ENCODE measurements at places on chromosomes 16 and 17.

DNA sequence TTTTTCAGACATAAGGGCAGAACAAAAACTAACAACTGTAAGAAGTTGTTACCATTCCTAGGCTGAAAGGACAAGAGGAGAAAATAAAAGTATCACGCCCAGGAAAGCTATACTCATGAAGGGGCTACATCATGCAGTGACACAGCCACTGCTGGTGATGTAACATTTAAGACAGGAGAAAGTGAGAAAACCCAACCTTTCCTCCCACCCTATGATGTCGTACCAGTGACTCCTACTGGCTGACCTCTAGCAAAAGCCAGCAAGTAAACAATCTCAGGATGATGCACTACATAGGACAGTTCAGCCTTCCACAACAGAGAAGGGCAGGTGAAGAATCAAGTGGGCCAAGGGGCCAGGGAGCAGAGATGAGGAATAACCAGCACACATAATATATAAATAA, 14.0 kb upstream of the OR1E2 start:
- peak; percentile 63 for DNase-seq

DNA sequence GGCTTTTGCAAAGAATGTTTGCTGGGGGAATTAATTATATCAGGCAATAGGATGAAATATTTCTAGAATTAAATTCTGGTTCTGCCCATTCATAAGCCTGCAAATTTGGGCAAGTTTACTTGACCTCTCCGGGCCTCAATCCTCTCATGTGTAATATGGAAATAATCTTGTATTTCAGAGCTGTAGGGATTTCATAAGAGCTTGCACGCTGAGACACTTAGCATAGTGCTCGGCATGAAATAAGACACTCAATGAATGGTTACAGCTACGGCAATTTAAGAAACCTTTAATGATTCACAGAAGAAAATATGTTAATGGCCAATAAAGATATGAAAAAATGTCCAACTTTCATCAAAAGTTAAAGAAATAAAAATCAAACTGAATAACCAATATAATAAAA, 40.6 kb upstream of the PITPNM3 start:
- no peak for DNase-seq

DNA sequence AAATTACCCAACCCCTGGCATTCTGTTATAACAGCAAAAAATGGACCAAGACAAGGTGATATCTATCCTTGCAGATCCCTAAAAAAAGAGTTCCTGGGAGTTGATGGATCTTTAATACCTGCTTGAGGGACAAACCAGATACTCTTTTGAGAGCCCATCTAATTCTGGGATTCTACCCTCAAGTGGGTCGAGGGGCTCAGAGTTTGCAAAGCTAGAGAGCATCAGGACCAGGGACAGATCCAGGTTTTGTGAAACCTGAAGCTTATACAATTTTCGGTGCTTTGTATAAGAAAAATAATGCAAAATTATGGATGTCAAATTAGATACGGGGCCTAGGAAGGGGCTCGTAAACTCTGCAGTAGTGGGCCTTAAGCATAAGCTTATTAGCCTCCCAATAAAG, 130.5 kb upstream of the CRHR1 start:
- no peak for DNase-seq

- peak; percentile 42 for DNase-seq
Measured at GRCh38 chr17:57956291-57957119, 1.3 kb upstream of the CUEDC1 start.

GRCh38 chr17:16040710-16041251, 41.2 kb downstream of the TTC19 start:
- DNase-seq, result no peak

- DNase-seq, result no peak
Measured at GRCh38 chr17:2295575-2295974, 8.0 kb downstream of the SMG6 start.

GRCh38 chr17:30570596-30571265, 93.5 kb downstream of the GOSR1 start:
- DNase-seq, result peak; percentile 12

GRCh38 chr16:15667091-15667742, 17.2 kb downstream of the NDE1 start:
- no peak for DNase-seq

DNA sequence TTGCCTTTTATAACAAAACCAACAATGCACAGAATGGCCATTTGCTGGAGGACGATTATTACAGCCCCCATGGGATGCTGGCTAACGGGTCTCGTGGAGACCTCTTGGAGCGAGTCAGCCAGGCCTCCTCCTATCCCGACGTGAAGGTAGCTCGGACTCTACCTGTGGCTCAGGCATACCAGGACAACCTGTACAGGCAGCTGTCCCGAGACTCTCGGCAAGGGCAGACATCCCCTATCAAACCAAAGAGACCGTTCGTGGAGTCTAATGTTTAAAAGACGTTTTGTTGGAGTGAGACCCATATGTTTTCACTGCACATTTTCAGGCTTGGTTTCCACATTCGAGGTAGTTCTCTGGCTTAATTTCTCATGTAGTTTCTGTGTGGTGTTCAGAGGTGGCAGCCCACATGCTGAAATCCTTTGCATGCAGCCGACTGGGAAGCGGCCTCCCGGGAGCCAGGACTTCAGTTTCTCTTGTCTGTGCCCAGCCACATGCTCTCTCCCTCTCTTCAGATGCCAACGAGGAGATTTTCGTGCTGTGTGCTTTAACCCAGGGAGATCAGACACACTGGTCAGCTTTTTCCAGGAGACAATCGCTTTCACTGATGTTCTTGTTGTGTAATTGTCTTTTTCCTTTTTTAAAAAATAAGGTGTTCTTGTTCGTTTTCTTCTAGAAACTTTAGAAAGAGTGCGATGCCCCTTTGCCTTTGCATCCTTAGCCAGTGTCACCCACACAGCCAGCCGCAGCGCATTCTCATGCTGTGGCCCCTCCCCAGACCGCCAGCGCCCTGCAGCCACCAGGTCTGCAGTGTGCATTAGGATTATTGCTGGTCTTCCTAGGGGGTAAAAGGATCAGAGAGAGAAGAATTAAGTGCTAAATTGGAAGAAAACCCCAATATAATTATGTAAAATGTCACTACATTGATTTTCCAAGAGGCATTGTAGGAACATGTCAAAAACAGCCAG, 24.1 kb downstream of the CYB561 start:
- DNase-seq, result no peak

- no peak for DNase-seq
Measured at GRCh38 chr16:24511174-24511573, 28.2 kb upstream of the RBBP6 start.

GRCh38 chr17:10785295-10785694, 18.6 kb downstream of the TMEM238L start:
- DNase-seq, result no peak

DNA sequence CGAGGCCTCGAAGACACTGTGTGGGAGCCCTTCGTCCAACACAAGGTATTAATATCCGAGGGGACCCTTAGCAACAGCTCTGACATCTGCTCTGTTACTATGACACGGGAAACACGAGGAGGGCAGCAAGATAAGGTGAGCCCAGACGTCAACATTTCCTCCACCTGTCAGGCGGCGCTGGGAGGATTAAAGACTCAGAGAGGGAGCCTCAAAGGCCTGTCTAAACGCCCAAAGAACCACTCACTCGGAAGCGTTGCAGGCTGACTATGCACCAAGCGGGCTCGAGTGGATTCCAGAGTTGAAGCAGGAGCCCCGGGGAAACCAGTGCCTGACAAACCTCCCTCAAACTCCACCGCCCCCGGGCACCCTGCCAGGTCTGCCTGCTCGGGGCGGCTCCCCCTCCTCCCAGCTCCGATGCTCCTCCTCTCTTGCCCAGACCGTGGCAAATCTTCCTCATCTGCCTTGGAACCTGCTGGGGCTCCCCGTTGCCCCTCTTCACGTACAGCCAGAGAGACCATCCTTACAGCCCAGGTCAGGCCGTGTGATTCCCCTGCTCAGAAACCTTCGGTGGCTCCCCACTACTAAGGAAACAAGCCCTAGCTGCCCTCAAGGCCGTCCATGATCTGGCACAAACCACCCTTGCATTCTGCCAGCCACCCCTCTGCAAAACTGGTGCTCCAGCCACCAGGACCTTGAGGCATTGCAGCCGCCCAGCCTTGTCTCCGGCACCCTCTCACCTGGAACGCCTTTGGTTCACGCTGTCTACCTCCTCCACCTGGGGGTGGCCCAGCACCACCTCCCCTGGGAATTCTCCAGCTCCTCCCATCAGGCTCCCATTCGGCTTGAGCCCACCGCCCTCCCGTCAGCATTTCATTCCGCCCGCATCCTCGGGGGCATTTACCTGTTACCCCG, 16.2 kb downstream of the RPH3AL start:
- DNase-seq, result peak; percentile 1

- no peak for DNase-seq
Measured at GRCh38 chr17:41215681-41216080, 10.8 kb upstream of the KRTAP9-2 start.

DNA sequence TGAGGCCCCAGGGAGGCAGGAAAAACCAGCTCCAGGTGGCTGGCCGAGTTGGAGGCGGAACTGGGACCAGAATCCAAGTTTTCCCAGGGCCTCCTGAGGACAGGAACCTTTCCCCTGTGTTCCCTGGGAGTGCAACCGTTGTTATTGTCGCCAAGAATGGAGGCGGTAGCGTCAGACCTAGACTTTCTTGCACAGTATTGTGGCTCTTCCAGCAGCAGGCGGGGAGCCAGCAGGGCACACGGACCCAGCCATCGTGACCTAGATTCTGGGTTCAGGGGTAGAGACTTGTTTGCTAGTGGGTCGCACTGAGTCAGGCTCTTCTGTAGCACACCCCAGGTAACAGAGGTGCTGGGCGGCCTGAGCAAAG, 667 bp upstream of the KIF19 start:
- DNase-seq, result no peak

- DNase-seq, result no peak
Measured at GRCh38 chr16:54398986-54399385, 112.4 kb upstream of the IRX3 start.

GRCh38 chr16:27980076-27980775, 83.3 kb downstream of the GSG1L start:
- no peak for DNase-seq

GRCh38 chr16:87145181-87146176, 171.7 kb downstream of the C16orf95 start:
- DNase-seq, result peak; percentile 2

DNA sequence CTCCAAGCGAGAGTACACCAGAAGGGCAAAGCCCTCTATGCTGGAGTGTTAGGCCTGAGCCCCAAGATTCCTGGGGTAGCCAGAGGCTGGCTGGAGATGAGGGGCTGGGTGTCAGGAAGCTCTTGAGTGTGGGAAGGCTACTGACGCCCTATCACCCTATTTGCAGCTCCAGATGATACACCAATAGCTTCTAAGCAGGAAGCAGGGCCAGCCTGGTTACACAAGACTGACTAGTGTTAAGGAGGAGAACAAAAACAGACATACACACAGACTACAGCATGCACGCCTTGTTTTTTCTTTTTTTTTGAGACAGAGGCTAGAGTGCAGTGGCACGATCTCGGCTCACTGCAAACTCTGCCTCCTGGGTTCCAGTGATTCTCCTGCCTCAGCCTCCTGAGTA, 15.9 kb downstream of the POLR3K start:
- no peak for DNase-seq

DNA sequence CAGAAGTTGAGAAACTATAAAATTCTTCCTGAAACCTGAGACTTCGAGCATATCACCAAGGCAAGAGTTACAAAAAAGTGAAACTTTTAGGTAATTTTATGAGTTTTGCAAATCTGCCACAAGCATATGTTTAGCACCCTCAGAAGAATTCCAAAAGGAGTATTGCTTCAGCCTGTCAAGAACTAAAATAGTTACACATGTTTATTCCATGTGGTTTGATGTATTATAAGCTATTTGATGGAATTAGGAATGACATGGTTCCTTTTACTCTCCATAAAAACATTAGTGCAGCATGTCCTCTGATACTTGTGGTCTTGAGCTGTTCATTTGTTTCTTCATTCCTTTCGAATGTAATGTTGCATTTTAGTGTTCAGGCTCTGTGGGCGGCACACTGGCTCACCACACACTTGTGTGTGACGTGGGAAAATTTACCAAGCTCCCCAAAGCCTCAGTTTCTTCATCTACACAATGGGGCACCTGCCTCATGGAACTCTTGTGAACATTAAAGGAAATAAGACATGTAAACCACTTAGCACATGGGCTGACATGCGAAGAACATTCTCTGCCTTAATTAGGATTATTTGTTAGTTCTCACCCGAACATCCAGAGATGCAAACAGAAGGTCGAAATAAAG, 204.2 kb upstream of the FOXF1 start:
- no peak for DNase-seq

GRCh38 chr17:32285746-32286517, 20.3 kb downstream of the RHBDL3 start:
- no peak for DNase-seq

- no peak for DNase-seq
Measured at GRCh38 chr17:28480799-28481571, 7.5 kb downstream of the SLC13A2 start.

- DNase-seq, result no peak
Measured at GRCh38 chr17:19654896-19655295, 6.3 kb downstream of the ALDH3A2 start.

DNA sequence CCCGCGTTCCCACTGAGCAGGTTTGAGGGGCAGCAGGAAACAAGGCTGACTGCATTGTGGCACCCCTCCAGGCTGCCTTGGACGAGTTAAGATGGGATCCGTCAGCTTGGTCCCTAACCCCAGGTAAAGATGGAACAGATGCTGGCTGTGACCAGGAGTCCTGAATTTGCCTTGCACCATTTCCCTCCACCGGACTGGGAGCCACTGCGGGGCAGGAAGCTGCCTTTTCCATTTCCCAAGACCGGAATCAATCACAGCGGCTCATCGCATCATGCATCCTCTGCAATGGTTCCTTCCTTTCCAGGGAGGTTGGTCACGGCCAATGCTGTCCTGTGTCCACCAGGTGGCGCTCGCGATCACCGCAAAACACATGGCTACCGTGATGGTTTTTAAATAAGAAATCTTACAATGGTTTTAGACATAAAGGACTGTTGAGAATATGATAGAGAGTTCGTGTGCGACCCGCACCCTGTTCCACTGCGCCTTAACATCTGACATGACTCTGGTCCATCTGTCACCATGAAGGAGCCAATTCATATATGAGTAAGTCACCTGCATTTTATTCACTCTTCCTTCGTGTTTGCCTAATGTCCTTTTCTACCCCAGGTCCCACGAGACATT, 6.8 kb upstream of the MEAK7 start:
- DNase-seq, result peak; percentile 81

GRCh38 chr17:42879596-42879985, 21.0 kb upstream of the G6PC1 start:
- no peak for DNase-seq

- DNase-seq, result peak; percentile 17
Measured at GRCh38 chr16:57572978-57573728, 30.7 kb downstream of the ADGRG5 start.

GRCh38 chr17:80970044-80970761, 21.4 kb upstream of the CHMP6 start:
- DNase-seq, result peak; percentile 7

Data from OCI-M1 (cell line).